ENCODE measurements at places on chromosomes 13 and 19. TPM values are rescaled to one million over a fixed set of nuclear protein-coding genes. Genes with fewer than 3 reads are reported as not detected.

GRCh38 chr13:92097337-92097903, 699.0 kb downstream of the GPC5 start:
- no peaks in the 10 kb centered on the region for H3K27me3 ChIP-seq
- no peak overlapping the region for H3K27ac ChIP-seq
- no peak overlapping the region for H3K4me3 ChIP-seq
- DNase-seq: no peak
- no peaks in the 10 kb centered on the region for H3K36me3 ChIP-seq

- H3K36me3 ChIP-seq: no peaks in the 10 kb centered on the region
- no peaks in the 10 kb centered on the region for H3K4me1 ChIP-seq
- H3K27me3 ChIP-seq: no peaks in the 10 kb centered on the region
- H3K27ac ChIP-seq: no peak overlapping the region
- DNase-seq: no peak
- H3K4me3 ChIP-seq: no peak overlapping the region
Measured at GRCh38 chr13:62875118-62875640, 1459.5 kb upstream of the PCDH20 start.

The VN1R4 gene
- not detected for total RNA-seq

The GPI gene
- 787 TPM for total RNA-seq

DNA sequence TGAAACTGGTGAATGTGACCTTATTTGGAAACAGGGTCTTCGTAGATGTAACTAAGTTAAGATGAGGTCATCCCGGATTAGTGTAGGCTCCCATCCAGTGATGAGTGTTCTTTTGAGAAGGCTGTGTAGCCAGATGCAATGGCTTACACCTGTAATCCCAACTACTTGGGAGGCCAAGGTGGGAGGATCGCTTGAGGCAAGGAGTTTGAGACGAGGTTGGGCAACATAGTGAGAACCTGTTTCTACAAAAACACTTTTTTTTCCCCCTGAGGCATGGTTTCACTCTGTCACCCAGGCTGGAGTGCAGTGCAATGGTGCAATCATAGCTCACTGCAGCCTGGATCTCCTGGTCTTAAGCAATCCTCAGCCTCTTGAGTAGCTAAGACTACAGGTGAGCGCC, 36.4 kb downstream of the FBN3 start:
- no peaks in the 10 kb centered on the region for H3K27me3 ChIP-seq
- H3K4me1 ChIP-seq: no peaks in the 10 kb centered on the region
- no peak overlapping the region for H3K27ac ChIP-seq
- DNase-seq: no peak
- no peak overlapping the region for H3K4me3 ChIP-seq

DNA sequence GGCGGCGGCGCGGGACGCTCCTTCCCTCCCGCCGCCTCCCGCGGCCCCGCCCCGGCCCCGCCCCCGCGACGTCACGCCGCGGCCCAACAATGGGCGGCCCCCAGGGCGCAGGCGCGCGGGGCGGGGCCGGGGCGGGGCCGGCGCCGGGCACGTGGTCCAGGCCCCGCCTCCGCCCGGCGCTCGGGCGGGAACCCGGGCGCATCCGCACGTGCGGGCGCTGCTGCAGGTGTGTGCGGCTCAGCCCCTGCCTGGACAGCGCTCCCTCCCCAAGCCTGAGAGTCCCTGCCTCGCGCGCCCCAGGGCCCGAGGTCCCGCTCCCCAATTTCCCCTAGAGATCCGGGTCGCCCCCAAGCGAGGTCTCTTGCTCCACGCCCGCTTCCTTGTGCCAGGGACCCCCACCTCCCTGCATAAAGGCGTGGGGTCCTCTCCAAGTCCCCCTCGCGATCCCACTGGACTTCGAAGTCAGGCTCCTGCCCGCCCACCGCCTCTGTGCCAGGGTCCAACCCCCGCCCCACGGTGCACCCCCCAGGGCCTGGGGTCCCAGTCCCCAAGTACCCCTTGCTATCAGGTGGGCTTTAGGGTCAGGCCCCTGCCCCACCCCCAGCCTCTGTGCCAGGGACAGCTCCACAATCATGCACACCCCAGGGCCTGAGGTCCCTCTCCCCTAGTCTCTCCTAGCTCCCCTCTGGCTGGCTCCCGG, at the start of gene MEX3D:
Gene MEX3D (minus strand): TSS at position 6 of the 700 bp plus-strand sequence. CDS start 267 bp downstream, outside the sequence.
- H3K36me3 ChIP-seq: 0 out of 2 replicates have a peak, but pooled peaks cover 3% of the 10 kb centered on the region
- DNase-seq: no peak
- H3K27me3 ChIP-seq: no peaks in the 10 kb centered on the region

DNA sequence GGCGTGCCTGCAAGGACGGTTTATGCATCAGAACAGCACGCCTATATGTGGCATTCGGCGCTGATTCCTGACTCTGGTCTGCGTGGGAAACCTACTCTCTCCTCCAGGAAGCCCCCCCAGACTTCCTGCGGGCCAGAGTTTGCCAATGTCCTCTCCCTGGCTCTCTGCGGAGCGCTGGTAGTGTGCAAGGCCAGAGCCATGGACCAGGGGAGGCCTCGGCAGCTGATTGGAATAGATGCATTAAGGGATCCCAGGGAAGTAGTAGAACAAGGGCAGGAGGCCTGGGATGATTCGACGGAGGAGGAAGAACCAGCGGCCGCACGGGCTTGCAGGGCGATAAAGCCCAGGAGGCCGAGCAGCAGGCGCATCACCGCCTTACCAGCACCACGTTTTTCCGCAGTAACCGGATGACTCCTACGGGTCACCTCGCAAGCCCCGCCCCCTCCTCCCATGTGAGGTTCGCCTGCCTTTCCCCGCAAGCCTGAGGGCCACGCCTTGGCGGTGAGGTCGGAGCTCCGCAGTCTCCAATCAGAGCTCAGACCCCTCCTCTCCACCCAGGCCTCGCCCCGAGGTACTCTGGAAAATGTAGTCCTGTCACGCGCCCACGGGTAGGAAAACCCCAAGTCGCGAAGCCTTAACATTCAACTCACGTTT, 5.0 kb downstream of the CLEC11A start:
- H3K27ac ChIP-seq: no peak overlapping the region
- H3K27me3 ChIP-seq: no peaks in the 10 kb centered on the region
- no peak for DNase-seq
- no peaks in the 10 kb centered on the region for H3K36me3 ChIP-seq
- no peak overlapping the region for H3K4me3 ChIP-seq
- peaks cover 12% of the 10 kb centered on the region for H3K4me1 ChIP-seq

DNA sequence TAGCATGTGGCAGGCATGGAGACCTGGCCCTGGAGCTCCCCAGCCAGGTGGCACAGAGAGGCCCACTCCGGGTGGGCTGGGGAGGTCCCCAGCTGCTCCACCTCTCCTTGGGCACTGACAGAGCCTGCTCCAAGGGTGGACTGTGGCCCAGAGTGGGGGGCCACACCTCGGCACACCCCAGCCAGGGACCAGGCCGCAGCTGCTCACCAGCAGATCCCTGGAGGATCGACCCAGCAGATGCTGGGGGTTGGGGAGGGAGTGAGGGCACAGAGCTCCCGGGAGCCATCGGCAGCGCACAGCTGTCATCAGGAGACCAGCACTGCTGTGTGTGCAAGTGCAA, 72.0 kb upstream of the KCTD15 start:
- H3K36me3 ChIP-seq: no peaks in the 10 kb centered on the region
- peaks cover 17% of the 10 kb centered on the region for H3K27me3 ChIP-seq
- no peak overlapping the region for H3K27ac ChIP-seq
- H3K4me3 ChIP-seq: no peak overlapping the region
- no peak for DNase-seq
- no peaks in the 10 kb centered on the region for H3K4me1 ChIP-seq

- H3K27ac ChIP-seq: peak overlapping the region; percentile 35
- DNase-seq: peak; percentile 32
- no peak overlapping the region for H3K4me3 ChIP-seq
- H3K4me1 ChIP-seq: peaks cover 16% of the 10 kb centered on the region
- H3K36me3 ChIP-seq: no peaks in the 10 kb centered on the region
Measured at GRCh38 chr13:27211771-27212364, 39.5 kb upstream of the RPL21 start.

DNA sequence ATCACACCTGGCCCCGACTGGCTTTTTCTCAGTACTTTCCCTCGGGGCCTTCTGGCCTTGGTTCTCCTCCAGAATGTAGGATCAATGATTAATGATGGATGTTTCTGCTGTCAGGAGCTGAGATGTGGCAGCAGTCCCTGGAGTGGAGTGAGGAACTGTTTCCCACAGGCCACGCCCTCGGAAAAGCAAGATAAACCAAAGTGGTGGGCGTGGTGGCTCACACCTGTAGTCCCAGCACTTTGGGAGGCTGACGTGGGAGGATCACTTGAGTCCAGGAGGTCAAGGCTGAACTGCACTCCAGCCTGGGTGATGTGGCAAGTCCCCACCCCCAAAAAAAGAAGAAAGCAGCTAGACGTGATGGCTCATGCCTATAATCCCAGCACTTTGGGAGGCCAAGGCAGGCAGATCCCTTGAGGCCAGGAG, 7.1 kb upstream of the SHFL start:
- no peak overlapping the region for H3K4me3 ChIP-seq
- DNase-seq: no peak
- H3K27ac ChIP-seq: no peak overlapping the region
- H3K36me3 ChIP-seq: no peaks in the 10 kb centered on the region
- peaks cover 3% of the 10 kb centered on the region for H3K27me3 ChIP-seq
- H3K4me1 ChIP-seq: peaks cover 2% of the 10 kb centered on the region

GRCh38 chr19:51702103-51702824, 9.1 kb downstream of the SPACA6 start:
- DNase-seq: no peak
- peak overlapping the region; percentile 92 for H3K27ac ChIP-seq
- no peaks in the 10 kb centered on the region for H3K27me3 ChIP-seq
- H3K36me3 ChIP-seq: peaks cover 13% of the 10 kb centered on the region
- H3K4me3 ChIP-seq: no peak overlapping the region

DNA sequence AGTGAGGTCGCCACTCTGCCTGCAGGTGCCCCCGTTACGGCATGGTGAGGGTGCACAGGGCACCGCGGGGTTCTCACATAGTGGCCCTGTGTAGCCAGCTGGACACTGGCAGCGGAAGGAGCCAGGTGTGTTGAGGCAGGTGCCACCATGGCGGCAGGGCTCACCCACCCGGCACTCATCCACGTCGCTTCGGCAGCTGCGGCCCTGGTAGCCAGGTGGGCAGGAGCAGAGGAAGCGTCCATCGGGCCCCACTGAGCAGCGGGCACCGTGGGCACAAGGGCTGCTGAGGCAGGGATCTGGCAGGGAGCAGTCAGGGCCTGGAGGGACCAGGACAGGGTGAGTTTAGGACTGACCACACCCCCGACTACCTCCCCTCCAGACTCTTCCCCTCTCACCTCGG, 8.8 kb downstream of the NOTCH3 start:
- no peaks in the 10 kb centered on the region for H3K27me3 ChIP-seq
- H3K4me3 ChIP-seq: no peak overlapping the region
- H3K36me3 ChIP-seq: no peaks in the 10 kb centered on the region
- DNase-seq: no peak

GRCh38 chr19:14686411-14686810, 3.4 kb upstream of the ZNF333 start:
- DNase-seq: peak; percentile 29
- no peaks in the 10 kb centered on the region for H3K27me3 ChIP-seq
- peaks cover 3% of the 10 kb centered on the region for H3K4me1 ChIP-seq
- H3K36me3 ChIP-seq: no peaks in the 10 kb centered on the region

DNA sequence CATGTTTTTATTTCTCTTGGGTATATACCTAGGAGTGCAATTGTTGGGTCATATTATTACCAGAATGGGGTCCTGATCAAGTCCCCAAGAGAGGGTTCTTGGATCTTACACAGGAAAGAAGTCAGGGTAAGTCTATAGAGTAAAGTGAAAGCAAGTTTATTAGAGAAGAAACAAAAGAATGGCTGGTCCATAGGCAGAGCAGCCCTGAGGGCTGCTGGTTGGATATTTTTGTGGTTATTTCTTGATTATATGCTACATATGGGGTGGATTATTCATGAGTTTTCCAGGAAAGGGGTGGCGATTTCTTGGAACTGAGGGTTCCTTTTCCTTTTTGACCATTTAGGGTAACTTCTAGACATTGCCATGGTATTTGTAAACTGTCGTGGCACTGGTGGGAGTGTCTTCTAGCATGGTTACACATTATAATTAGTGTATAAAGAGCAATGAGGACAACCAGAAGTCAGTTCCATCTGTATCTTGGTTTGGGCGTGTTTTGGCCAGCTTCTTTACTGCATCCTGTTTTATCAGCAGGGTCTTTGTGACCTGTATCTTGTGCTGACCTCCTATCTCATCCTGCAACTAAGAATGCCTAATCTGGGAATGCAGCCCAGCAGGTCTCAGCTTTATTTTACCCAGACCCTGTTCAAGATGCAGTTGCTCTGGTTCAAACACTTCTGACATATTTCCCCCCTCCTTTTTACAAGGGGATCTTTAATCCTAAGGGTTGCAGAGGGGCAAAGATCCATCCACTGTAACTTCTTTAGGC, 41.1 kb downstream of the CEACAM1 start:
- H3K36me3 ChIP-seq: no peaks in the 10 kb centered on the region
- no peak overlapping the region for H3K4me3 ChIP-seq
- no peaks in the 10 kb centered on the region for H3K27me3 ChIP-seq
- no peak overlapping the region for H3K27ac ChIP-seq

DNA sequence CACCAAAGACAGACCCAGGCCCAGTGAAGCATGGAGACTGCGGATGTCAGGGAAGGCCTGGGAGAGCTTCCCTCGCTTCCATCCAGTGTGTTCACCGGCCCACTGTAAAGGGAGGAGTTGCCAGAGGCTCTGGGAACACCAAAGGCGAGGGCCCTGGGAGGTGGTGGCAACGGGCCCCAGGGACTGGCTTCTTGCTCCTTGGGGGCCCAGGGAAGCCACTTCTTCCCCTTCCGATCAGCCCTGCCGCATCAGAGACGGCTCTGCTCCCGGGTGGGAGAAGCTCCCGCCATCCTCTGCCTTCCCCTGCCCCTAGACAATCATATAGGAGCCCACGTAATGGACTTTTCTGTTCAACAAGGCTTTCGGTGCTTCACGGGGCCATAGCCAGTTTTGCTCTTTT, 83.4 kb upstream of the GPR183 start:
- H3K27ac ChIP-seq: no peak overlapping the region
- H3K36me3 ChIP-seq: no peaks in the 10 kb centered on the region
- H3K4me1 ChIP-seq: no peaks in the 10 kb centered on the region
- no peak overlapping the region for H3K4me3 ChIP-seq

The TNNI3 gene
- 42.1 TPM for total RNA-seq

The ZNF528 gene
- not detected for total RNA-seq

The RNF17 gene
- total RNA-seq: not detected

The C19orf25 gene
- total RNA-seq: 48.8 TPM

- H3K27me3 ChIP-seq: no peaks in the 10 kb centered on the region
- no peak overlapping the region for H3K27ac ChIP-seq
Measured at GRCh38 chr13:43005460-43006236, 13.6 kb upstream of the EPSTI1 start.

GRCh38 chr19:6736169-6736916, 1.0 kb downstream of the GPR108 start:
- peak overlapping the region; percentile 87 for H3K27ac ChIP-seq
- peaks cover 26% of the 10 kb centered on the region for H3K4me1 ChIP-seq
- no peaks in the 10 kb centered on the region for H3K27me3 ChIP-seq
